Right ventricle myocardium inferior (tissue), 1 donor: ENCODE measurements at places on chromosomes 13 and 19. TPM values are rescaled to one million over a fixed set of nuclear protein-coding genes. Genes with fewer than 3 reads are reported as not detected.

Gene LENG9
- 1.8 TPM for total RNA-seq

Gene ZNF541
- total RNA-seq: 1.2 TPM

Gene TEX26
- not detected for total RNA-seq

Gene SIGLEC9
- 2.9 TPM for total RNA-seq

DNA sequence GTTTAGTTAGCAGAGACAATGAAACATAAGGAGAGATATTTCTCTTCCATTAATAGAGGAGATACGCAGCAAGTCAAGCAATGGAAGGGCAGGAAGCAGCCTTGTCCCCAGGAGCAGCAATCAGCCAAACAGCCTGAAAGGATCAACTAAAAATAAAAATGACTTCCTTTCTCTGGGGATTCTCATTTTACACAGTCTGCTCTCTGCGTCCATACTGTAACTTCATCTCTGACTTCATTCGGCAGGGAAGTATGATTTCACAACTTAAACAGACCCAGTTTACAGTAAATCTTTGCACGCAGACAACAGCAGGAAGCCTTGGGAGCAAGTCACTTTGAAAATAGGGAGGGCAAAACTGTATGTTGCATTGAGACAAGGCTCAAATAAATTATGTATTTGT lies 826.7 kb downstream of the DIAPH3 start:
- DNase-seq: no peak

- DNase-seq: no peak
Observed at GRCh38 chr13:90968166-90968904, 379.2 kb upstream of the MIR17HG start.

DNA sequence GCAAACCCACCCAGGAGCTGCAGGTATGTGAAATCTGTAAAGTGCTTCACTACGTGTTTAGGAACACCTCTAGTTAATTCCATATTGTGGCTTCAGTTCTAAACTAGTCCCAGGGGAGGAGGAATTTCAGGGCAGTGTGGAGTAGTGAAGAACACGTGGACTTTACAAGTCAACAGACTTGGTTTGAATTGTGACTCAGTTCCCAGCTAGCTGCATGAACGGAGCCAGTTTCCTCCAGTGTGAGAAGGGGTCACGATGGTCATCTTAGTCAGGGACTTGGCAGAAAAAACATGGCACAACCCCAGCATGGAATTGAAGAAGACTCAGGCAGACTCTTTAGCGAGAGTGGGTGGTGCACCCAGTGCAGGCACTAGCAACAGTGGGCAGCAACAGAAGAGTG lies 175.7 kb upstream of the UBL3 start:
- DNase-seq: no peak

GRCh38 chr19:10718205-10719196 lies 622 bp downstream of the DNM2 start:
- peak; percentile 82 for DNase-seq
